ENCODE measurements at places on chromosomes 11 and 22.
A peak's percentile ranks its signal among the peaks of the same experiment; 100 is the strongest.

- no peak for DNase-seq
These were observed 5.7 kb downstream of the SLC16A8 start for GRCh38 chr22:38078046-38078840.

GRCh38 chr11:41175304-41175972 is 284.0 kb downstream of the LRRC4C start:
- no peak for DNase-seq

DNA sequence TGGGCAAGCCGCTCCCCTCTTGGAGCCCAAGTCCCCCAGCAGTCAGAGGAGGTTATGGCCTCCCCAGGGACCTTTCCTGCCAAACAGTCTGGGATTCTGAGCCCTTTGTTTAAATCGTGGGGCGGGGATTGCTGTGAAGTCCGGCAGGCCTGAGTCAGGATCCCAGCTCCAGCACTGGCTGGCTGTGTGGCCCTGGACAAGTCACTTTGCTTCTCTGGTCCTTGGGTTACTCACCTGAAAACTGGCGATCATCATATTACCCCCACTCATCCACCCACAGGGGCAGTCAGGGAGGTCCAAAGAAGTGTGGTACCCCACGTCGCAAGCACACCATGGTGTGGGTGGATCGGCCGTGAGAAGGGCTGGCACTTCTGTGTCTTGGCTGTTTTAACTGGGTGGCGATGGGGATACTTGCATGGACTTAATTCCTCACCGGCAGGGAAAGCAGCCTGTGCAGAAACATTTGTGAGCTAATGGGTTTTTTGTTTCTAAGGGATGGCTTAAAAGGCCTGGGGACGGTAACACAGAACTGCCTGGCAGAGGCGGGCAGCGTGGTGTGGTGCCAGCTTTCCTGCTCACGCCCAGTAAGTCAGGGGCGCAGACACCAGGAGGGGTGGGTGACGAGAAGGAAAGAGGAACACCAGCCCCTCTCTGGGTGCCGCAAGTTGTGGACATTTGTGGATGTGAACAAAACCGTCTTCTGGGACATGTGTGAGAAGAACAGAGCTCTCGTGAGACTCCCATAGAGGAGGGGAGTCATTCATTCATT is 31.6 kb upstream of the PRR5 start:
- no peak for DNase-seq

- no peak for DNase-seq
These were observed 75.4 kb downstream of the ME3 start for GRCh38 chr11:86596861-86597586.

DNA sequence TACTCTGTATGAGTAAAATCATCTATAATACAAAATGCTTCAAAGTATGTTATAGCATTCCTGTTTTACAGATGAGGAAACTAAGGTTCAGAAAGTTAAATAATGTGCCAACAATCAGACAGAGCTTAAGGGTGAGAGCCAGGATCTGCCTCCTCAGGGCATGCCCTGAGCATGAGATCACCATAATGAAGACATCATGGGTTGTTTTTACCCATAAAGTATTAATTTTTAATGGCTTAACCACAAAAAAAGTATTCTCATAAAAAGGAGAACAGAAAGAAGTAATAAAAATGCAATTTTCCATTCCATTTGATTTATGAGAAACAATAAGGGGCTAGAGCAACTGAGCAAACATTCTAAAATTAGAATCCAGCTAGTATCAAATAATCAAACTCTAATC is 534.3 kb upstream of the ARHGAP42 start:
- no peak for DNase-seq

DNA sequence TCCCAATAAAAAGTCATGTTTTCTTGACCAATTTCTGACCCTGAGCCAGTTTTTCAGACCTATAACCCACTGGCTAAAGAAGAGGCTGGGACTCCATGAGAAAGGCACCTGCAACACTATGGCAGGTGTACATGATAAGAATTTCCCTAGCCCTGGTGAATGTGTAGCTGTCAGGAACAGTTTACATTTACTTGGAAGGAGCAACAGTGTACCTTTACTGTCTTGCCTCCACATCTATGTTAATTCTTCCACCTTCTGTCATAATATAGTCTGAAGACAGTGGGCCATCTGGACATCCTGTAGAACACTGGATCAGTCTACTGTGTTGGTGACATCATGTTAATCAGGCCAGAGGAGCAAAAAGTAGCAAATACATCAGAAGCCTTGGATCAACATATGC is 72.1 kb upstream of the CD82 start:
- no peak for DNase-seq

- DNase-seq: no peak
These were observed 1.2 kb upstream of the APOBEC3C start for GRCh38 chr22:39012533-39013511.

- DNase-seq: no peak
These were observed 22.2 kb downstream of the PTPRJ start for GRCh38 chr11:48002561-48002960.

GRCh38 chr11:75872887-75873416 is 57.9 kb downstream of the UVRAG start:
- DNase-seq: peak; percentile 37
